Cardiac fibroblast (primary cell): ENCODE measurements at places on chromosomes 2 and 18.

GRCh38 chr2:73037947-73038585 is 33.4 kb downstream of the SFXN5 start:
- no peak for DNase-seq

DNA sequence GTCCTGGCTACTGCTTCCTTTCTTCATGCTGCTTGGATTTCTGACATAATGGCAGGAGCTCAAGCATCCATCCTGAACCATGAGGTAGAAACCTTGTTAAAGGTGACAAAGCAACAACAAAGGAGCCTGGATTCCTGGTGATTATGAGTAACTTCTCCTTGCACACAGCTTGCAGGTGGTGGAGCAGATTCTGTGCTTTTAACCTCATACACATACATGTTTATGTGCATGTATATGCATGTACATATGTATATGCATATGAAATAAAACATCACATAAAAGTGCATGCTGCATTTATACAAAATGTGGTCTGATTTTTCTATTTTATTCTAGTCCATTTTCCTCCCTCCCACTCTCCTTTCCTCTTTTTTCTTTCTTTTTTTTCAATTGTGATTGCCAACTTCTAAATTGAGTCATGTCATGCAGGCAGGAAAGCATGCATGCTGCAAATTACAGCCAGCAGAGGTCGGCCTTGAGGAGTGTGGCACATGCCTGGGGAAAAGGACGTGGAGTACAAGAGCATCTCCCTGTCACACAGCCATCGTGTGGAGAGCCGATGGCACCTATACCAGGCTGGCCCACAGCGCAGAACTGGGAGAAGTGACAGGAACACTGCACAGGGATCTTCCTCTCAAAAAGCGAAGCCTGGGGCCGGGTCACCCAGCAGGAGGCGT is 17.9 kb downstream of the LCT start:
- DNase-seq: peak; percentile 24

DNA sequence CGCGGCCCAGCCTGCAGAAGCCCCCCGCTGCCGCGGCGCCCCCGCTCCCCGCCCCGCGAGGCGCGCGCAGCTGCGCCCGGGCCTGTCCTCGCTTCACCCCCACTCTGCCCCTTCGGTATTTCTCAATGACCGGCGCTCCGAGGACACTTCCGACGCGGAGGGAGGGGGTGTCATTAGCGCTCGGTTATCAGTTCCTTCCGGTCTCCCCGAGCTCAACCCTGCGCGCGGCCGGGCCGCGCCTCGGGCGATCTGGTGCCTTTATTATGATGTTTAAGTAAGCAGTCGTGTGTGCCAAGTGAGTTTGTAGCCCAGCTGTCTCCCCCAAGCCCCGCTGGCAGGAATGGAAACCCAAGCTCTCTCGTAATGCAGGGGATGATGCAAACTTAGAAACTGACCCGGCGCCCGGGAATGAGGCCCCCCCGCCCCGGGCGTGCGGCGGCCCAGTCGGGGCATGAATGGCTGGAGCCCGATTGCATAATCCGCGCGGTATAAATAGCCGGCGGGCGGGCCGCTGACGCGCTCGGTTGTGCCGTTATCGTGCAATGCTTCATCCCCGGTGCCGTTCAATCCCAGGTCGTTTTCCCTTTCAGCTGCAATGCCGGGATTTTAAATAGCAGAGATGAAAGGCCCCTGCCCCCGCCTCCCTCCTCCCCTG is 3.9 kb upstream of the SPRED2 start:
- peak; percentile 97 for DNase-seq

DNA sequence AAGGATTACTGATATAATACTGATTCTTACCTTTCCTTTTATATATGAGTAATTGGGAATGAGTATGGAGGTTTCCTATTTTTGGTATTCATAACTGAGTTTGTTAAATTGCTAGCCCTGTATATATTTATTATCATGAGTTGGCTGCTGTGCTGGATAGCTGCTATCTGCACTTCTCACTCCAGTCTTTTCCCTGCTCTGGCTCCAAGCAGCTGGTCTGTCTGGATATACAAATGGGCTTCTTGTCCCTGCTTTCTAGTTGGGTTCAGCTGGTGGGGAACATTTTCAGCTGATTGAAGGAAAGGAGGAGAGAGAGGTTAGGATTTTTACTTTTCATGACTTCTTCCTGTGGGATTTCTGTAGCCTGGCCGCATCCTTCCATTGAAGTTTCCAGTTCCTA is 41.2 kb downstream of the AGFG1 start:
- peak; percentile 33 for DNase-seq

DNA sequence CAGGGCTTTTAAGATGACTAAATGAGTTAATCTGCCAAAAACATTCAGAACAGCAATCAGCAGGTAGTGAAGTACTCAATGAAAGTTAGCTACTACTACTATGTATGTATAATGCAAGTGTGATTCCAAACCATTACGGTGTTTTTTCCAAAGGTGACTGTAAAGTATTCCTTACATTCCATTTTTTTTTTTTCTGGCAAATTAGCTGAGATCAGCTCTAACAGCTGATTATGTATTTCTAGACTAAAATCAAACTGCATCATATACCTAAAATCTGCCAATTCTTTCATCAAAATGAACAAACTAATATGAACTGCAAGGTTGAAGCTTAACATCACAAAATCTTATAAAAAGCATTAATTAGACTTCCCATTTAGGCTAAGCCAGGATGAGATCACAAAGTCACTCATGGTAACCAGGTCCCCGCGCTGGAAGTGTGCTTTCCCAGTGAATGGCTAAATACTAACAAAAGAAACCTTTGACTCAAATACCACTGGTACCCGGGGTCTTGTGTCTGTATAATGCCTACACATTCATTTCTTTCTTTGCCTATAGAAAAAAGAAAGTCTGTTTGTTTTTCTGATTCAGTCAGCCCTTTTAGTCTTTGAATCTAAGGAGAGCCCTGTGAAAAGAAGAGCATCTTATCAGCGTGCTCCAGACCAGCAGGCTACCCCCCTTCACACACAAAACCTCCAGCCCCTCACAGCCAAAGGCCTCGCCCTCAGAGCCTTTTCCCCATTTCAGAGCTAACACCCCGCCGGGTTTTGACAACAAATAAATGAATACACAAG is 88.3 kb downstream of the RBMS1 start:
- peak; percentile 56 for DNase-seq

DNA sequence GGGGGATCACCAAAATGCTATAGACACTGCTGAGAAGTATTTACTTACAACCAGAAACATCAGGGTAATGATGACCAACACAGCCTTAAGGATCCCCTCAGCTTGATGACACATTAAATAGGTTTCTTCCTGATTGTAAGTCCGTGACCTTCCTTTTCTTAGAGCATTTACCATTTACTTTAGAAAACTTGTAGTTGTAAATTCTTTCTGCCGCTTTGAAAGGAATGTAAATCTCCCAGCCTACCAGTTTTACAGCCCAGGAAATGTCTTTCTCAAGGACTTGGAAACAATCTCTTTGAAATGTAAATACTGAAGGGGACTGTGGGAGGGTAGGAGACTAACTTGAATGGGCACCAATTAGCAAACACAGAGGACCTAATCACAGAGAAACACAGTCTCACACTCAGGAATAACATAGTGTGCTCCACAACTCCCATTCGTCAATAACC is 278.6 kb downstream of the DSC3 start:
- DNase-seq: no peak

- DNase-seq: no peak
Observed at GRCh38 chr18:52070291-52070756, 269.7 kb upstream of the DCC start.

- DNase-seq: peak; percentile 36
Observed at GRCh38 chr2:73588177-73588576, 54.0 kb downstream of the NAT8 start.

GRCh38 chr2:220077488-220077887 is 450.1 kb downstream of the SLC4A3 start:
- DNase-seq: peak; percentile 83

DNA sequence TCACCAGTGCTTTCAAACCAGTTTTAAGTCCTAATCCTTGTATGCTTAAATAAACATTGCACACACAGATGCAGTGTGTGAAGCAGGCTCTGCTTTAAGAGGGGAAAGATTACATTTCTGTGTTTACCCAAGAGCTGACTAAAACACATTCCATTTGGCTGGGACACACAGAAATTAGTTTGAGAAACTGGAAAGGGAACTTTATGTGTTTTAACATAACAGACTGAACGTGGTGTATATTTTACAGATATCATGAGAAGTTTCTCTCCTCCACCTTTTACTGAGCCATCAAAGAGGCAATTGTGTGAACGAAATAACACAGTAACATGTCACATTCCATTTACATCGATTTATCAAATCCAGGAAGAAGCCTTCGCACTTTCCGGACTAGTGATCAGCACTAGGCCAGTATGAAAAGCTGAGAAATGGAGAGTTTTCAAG is 121.8 kb downstream of the MAIP1 start:
- DNase-seq: peak; percentile 81

- no peak for DNase-seq
Observed at GRCh38 chr2:10924859-10925258, 13.1 kb downstream of the KCNF1 start.

- peak; percentile 24 for DNase-seq
Observed at GRCh38 chr2:64840426-64840881, 148.7 kb upstream of the SLC1A4 start.

DNA sequence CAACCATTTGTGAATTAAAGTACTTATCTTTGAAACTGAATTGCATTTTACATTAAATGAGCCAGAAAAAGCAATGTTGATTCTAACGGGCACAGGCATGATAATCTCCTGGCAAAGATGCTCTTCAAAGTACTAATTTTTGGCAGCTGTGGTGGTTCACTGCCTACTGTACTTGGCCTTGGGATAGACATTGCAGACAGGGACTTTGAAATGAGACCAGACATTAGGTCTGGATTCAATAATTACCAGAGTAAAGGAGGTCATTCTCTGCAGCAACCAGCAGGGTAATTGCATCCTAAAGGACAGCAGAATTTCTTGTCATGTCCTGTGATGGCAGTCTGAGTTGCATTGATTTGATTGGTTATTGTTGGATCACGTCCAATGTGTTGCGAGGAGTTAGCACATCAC is 986.5 kb downstream of the TDRD15 start:
- no peak for DNase-seq

DNA sequence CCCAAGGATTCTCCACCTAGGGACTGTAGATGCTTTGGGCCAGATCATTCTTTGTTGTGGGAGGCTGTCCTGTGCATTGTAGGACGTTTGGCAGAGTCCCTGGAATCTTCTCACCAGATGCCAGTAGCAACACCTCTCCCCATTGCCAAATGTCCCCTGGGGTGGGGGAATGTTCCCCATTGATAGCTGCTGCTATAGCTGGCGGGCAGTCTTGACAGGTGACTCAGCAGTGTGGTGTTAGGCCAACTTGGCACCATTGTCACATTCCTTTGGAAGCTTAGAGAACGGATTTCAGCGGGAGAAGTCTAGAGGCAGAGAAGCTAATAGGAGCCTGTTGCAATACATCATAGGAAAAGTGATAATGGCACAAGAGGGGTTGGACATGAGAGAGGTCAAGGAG is 495.7 kb upstream of the SMIM21 start:
- DNase-seq: peak; percentile 14

DNA sequence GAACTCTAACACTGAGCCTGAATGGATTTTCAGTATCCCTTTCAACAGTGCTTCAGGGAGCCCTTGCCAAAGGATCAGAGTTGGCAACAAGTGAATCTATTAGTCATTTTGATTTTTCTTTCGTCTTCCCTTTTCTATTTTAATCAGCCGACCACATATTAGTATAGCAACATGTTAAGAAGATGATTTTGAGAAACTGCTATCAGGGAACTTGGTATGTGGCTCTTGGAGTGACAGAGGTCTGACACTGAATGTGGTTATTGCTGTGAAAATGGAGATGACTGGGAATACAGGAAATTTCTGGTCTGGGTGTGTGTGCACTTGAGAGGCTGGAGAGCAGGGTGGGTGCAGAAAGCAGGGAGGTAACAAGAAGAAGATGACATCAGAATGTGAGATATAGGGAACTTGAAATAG is 28.7 kb upstream of the IL1RL1 start:
- no peak for DNase-seq

DNA sequence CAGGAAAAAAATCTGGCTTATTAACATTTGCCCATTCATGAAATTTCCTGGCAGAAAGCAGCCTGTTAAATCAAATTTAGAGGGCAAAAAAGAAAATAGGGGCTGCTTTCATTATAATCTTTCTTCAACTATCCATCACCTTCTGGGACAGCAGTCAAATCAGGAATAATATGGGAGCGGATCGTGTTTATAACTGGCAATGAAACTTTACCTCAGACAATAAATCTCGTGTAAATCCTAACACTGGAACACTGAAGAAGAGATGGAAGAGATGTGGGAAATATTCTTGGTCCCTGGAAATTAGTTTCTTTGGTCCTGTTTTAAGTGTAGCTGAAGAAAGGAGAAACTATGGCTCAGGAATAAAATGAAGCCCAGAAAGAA is 77.5 kb upstream of the SERTAD2 start:
- no peak for DNase-seq

DNA sequence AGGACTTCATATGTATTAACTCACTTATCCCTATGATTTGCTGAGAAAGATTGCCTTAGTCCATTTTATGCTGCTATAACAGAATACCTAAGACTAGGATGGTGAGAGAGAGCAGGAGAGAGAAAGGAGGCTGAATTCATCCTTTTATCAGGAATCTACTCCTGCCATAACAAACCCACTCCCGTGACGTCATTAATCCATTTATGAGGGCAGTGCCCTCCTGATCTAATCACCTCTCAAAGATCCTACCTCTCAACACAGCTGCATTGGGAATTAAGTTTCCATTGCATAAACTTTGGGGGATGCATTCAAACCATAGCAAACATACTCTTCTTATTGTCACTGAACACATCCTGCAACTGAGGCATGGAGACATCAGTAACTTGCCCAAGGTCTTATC is 122.0 kb downstream of the VIT start:
- DNase-seq: no peak

- DNase-seq: no peak
Observed at GRCh38 chr2:72104821-72105588, 42.7 kb downstream of the CYP26B1 start.

GRCh38 chr2:220198896-220199295 is 571.5 kb downstream of the SLC4A3 start:
- DNase-seq: peak; percentile 77

- no peak for DNase-seq
Observed at GRCh38 chr2:97736608-97737330, 23.4 kb downstream of the ZAP70 start.

DNA sequence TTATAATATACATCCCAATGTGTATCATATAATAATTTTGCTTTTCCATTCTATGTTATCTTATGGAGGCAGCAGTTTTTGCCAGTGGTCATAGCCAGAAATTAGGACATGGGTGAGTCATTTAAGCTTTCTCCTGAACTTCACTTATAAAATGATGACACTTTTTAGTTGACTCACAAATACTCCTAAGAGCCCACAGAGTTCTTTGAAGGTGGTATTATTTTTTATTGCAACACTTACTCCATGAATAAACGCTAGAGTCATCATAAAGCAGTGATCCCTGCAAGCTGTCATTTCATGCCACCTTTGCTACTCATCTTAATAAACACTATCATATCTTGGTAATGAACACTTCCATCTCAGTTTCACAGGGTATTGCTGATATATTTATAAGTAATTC is 69.9 kb upstream of the MAPRE2 start:
- DNase-seq: peak; percentile 84
